ENCODE measurements at places on chromosomes 2 and 18. TPM values are rescaled to one million over a fixed set of nuclear protein-coding genes. Genes with fewer than 3 reads are reported as not detected.

Gene LBX2
- 2.7 TPM for polyA plus RNA-seq

Gene ANAPC1
- 34.0 TPM for polyA plus RNA-seq

Gene PDE1A
- 24.0 TPM for polyA plus RNA-seq

Gene CTNNA2
- 23.1 TPM for polyA plus RNA-seq

Data from left renal pelvis (tissue), 4 donors.